IPS DF 6.9 (cell line): ENCODE measurements at places on chromosomes 2 and 18.

- no peak for DNase-seq
Observed at GRCh38 chr2:14626873-14627272, 5.6 kb upstream of the LRATD1 start.

DNA sequence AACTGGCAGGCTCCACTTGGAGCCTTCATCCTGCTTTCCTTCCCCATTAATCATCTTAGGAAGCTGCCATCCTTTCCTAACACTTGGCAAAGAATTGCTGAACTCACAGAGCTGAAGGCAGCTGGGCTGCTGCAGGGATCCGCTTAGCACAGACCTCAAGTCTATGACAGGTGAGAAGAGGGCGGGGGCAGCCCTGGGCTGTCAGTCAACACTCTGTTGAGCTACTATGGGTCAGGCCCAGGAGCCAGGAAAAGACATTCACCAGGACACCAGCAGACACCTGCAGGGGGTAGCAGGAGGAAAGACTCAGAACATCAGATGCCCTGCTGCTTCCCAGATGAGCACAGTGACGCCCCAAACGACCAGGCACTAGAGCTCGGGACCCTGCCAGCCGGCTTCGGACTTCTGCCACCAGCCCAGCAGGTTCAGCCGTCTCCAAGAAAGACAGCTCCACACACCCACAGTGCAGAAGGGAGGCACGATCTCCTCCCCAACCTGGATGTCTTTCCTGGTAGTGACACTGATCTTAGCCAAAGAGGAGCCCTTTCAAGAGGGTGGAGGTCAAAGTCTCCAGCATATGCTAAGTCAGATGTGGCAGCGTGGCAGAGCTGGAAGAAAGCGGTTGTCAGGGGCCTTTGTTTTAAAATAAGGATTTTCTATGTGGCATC is 55.2 kb downstream of the SNORC start:
- no peak for DNase-seq

DNA sequence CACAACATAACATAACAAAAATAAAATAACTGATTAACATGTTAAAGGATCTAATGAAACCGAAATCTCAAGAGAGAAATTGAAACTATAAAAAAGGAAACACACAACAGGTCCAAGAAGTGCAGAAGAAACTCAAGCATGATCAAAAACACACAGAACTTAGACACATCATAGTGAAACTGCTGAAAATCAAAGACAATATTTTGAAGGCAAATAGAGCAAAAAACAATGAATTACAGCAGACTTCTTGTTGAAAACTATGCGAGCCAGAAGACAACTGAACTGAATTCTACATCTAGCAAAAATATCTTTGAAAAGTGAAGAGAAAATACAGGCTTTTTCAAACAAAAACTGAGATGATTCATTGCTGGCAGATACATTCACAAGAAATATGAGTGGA is 61.3 kb downstream of the UGP2 start:
- no peak for DNase-seq

DNA sequence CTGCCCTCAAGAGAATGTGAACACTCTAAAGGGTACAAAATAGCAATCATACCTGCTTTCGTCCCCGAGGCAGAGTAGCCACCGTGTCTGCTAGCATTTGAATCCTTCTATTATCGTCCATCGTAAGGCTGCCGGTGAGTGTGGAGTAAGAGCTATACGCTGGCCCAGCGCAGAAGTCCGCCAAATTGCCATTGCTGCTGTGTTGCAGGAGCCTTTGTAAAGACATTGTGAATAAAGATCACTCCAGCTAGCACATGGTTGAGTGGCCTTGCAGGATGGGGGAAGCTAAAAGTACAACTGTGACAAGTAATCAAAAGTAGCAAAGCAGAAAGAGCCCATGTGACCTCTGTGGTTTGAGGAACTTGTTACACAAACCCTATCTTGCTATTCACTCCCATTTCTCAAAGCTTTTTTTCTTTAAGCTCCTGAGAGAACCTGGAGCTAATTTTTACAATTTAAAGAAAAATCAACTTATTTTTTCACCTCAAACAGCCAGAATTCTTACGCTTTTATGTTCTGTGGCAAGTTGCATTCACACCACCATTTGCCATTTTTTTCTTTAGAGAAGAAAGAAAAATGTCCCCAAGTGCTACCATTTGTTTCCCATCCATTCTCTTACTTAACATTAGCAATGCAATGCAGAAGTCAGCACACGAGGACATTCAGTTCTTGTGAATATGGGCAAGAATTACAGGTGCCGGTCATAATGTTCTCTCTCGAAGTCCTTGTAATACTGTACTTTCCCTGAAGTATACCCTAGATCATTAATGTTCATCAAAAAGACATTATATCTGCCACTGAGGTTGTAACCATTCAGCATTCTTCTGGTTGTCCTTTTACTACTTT is at the start of gene CYTIP:
Gene CYTIP (minus strand): TSS at position 295 of the 846 bp plus-strand sequence. CDS start 69 bp downstream, at position 226.
- no peak for DNase-seq

GRCh38 chr2:116669782-116670181 is 1144.7 kb upstream of the DDX18 start:
- no peak for DNase-seq

GRCh38 chr2:187313831-187314230 is 134.2 kb downstream of the CALCRL start:
- no peak for DNase-seq
